ENCODE measurements at places on chromosomes 3 and 15.

- DNase-seq = no peak
These were observed 196.7 kb downstream of the PDE8A start for GRCh38 chr15:85178308-85178707.

DNA sequence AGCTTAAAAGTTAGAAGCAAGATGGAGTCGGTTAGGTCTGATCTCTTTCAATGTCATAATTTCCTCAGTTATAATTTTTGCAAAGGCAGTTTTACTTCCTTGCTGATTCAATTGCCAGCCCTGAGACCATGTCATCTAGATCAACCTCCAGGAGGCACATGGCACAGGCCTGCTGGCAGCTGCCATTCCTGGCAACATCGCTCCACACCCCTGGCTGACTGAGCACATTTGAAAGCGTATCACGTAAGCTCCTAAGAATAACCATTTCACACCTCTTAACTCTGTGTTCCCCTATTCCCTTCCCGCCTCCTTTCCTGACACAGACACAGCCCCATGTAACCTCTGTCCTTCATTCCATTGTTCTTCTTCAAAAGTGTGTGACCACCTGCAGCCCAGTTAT, 313.9 kb upstream of the CTNNB1 start:
- no peak for DNase-seq

DNA sequence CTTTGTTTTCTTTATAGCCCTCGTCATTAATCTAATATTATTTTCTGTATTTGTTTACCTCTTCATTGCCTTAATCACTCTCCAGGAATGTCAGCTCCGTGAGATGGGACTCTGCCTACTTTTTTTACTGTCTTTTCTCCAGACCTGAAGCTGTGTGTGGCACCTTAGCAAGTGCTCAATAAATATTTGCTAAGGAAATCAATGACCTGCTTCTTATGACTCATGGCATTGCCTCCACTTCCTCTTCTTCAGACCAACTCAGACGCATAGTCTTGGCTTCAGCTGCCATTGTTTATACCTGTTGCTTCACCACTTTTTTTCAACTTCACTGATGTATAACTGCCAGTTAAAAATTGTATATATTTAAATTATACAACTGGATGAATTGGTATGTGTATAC, 218.5 kb upstream of the CMC1 start:
- DNase-seq = no peak

DNA sequence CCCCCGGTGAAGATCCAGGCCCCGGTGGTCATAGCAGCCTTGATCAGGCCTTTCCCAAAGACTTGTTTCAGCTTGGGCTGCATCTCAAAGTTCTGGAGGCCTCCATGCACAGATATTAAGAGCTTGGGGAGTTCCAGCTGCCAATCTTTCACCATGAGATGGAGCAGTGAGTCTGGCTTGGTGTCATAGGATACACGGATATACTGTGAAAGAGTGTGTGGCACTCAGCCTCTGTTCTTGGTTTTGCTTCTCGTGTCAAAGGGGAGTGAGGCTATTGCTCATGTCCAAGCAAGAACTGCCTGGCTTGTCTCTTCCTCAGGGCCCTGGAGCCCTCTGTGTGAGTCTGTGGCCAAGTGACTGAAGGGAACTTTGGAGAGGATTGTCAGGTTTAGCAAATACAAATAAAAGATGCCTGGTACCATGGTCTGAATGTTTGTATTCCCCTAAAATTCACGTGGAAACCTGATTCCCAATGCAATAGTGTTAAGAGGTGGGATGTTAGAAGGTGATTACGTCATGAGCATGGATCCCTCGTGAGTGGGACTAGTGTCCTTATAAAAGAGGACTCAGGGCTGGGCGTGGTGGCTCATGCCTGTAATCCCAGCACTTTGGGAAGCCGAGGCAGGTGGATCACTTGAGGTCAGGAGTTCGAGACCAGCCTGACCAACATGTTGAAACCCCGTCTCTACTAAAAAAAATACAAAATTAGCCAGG, 33.5 kb downstream of the TRPM1 start:
- no peak for DNase-seq

- DNase-seq = no peak
These were observed 753 bp downstream of the INAFM2 start for GRCh38 chr15:40323953-40324937.

GRCh38 chr3:51968170-51968775, 1.0 kb upstream of the PCBP4 start:
- no peak for DNase-seq

GRCh38 chr3:13512451-13512850, 32.3 kb downstream of the HDAC11 start:
- no peak for DNase-seq

- no peak for DNase-seq
These were observed 36.4 kb downstream of the DNAJB8 start for GRCh38 chr3:128430301-128430700.

GRCh38 chr3:136919799-136920580, 37.8 kb upstream of the IL20RB start:
- no peak for DNase-seq

GRCh38 chr3:84980011-84980410, 21.2 kb downstream of the CADM2 start:
- DNase-seq = no peak

DNA sequence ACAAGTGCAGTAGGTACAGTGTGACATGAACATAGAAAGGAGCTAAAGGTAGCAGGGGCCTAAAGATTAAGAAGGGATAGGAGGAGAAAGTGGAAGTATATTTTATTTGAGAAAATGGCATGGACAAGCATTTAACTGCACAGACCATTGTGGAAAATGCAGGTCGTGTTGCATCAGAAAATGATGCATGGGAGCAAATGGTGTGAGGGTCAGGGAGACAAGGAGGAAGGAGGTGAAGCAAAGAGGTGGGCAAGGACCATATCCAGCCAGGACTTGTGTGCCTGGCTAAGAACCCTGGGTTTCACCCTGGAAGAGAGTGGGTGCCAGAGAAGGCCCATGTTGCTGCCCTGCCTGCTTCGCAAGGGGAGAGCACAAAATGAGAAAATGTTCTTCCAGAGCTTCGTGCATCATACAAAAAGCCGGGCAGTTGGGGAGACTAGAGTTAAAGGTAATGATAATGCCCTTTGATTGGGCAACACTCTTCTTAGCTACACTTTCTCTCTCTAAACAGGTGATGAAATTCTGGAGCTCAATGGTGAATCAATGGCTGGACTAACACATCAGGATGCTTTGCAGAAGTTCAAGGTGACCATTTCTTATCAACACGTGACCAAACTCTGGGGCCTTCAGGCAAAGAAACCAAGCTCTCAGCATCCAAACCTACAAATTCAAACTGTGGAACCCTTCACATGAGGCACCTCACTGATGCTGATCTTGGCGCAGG, 45.5 kb downstream of the STARD5 start:
- no peak for DNase-seq

- DNase-seq = no peak
These were observed 32.4 kb downstream of the MAP6D1 start for GRCh38 chr3:183792976-183793375.

- DNase-seq = no peak
These were observed 564.7 kb downstream of the ROBO1 start for GRCh38 chr3:79203144-79203519.

All from GM04504 (cell line).